CD4-positive, alpha-beta T cell (primary cell): ENCODE measurements at places on chromosomes 1 and 21. TPM values are rescaled to one million over a fixed set of nuclear protein-coding genes. Genes with fewer than 3 reads are reported as not detected.
A peak's percentile ranks its signal among the peaks of the same experiment; 100 is the strongest.

DNA sequence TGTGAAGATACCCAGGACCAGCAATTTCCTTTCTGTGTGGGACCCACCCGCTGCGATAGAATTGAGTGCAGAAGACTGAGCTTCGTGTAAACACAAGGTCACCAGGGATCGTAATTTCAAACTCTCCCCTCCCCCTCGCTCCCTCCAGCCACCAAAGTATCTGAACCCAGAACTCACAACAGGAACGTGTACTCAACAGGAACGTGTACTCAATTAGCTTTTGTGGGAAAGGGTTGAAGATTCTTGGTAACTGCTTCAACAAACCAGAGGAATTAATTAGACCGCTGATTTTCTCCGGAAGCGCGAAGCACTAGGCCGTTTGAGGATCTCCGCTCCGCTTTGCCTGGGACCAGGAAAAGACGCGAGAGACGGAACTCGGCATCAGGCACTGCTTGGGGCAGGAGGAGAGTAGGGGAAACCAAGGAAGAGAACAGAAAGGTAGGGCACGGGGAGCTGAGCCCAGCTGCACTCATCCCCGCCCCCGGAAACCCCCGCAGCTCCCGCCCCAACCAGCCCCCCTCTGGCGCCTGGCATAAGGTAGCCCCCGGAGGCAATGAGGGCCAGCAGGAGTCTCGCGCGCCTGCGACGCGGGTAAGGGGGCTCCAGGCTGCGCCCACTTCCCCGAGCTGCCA is 453 bp downstream of the DRAM2 start:
- peak overlapping the region; percentile 91 for H3K27ac ChIP-seq
- no peaks in the 10 kb centered on the region for H3K27me3 ChIP-seq
- peak overlapping the region; percentile 94 for H3K4me3 ChIP-seq
- no peak for DNase-seq
- peaks cover 17% of the 10 kb centered on the region for H3K36me3 ChIP-seq

GRCh38 chr1:38073534-38074301 is 27.1 kb upstream of the POU3F1 start:
- no peak overlapping the region for H3K27ac ChIP-seq
- peaks cover 18% of the 10 kb centered on the region for H3K27me3 ChIP-seq
- DNase-seq: no peak
- no peak overlapping the region for H3K4me3 ChIP-seq

Gene MRPL37
- 24.4 TPM for total RNA-seq

Gene AMIGO1
- 16.9 TPM for total RNA-seq

Gene S100A14
- not detected for total RNA-seq
